DMS153 (cell line): ENCODE measurements at places on chromosomes 12 and 14.

DNA sequence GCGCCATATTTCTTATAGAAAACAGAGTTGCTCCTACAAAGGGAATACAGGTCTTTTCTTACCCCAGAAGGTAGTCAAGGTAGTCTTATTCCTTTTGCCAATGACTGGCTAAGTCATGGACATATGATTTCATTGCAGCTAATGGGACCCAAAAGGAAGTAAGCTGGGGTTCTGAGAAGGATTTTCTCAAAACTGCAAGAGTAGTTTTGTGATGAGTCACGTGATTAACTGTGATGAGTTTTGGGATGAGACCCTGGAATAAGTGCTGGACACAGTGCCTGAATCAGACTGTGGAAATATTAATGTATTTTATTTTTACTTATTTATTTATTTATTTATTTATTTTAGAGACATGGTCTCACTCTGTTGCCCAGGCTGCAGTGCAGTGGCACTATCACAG is 13.4 kb upstream of the NIN start:
- DNase-seq = no peak

- DNase-seq = no peak
These were observed 71.6 kb upstream of the PSMC1 start for GRCh38 chr14:90184571-90185266.

DNA sequence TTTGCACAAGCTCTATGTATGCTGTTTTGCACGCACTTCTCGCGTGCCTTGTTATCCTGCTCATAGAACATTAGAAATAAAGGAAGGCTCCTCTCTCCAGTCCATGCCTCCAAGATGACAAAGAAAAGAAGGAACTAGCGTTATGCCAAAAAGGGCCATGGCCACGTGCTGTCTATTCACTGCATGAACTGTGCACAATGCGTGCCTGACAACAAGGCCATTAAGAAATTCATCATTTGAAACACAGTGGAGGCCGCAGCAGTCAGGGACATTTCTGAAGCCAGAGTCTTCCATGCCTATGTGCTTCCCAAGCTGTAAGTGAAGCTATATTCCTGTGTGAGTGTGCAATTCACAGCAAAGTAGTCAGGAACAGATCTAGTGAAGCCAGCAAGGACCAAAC is 22.2 kb upstream of the PRMT8 start:
- no peak for DNase-seq

DNA sequence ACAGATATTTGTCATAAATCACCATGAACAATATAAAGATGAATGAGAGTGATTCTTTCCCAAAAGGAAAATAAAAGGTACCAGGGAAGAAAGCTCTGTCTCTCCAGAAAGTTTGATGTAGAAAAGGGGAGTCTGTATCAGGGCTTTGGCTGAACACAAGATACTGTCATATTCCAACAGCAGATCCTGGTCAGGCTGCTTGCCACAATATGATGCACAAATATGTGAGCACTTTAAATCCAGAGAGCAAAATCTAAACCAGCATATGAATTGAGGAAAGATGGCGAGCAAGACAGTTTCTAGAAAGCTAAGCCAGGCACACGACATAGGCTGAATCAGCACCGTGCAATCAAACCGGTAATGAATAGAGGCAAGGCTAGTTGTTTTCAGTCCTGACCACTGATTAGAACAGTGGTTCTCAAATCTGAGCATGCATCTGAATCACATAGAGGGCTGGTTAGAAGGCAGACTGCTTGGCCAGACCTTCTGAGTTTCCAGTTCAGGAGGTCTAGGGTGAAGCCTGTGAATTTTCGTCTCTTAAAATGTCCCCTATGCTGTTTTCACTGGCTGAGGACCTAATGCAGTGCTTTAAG is 60.7 kb downstream of the PLCZ1 start:
- DNase-seq = no peak

GRCh38 chr12:27505761-27506160 is 18.2 kb upstream of the PPFIBP1 start:
- DNase-seq = peak; percentile 22

DNA sequence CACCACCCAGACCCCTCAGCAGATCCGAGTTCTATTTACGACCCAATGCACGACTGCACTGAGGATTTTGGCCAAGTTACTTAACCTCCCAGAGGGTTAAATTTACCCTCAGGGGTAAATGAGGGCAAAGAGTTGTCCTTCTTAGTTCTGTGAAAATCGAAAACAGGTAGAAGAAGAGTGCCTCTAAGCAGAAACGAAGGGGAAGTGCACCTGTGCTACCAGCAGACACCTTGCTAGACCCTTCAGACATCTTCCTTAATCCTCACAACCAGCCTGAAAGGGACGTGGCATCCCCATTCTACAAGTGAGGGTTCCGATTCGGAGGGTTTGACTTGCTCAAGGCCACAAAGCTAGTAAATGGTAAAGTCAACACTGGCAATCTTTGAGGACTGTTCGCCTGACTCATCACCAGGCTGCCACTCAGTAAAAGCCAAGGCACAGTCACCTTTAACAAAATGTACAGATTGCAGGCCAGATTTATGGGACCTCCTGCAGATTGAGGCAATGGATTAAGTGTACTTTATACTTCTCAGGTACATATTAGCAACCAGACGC is 1.6 kb downstream of the GSG1 start:
- DNase-seq = peak; percentile 16

- DNase-seq = no peak
These were observed 4.8 kb upstream of the ING4 start for GRCh38 chr12:6667559-6668210.
